ENCODE measurements at places on chromosomes 6 and 20.

DNA sequence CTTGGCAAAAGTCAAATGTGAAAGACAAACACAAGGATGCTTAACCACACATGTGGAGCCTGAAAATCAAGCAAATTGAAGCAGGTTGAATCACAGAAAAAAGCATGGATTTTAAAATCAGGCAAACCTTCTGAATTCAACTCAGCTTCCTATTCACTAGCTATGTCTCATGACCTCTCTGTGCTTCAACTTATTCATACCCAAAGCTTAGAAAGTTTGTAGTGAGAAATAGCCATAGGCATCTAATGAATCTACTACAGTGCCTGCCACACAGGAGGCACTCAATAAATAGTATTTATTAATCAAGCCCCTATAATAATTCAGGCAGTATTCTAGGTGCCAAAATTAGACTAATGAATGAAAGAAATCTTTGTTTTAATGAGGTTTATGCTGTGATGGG lies 112.2 kb upstream of the TNFAIP3 start:
- DNase-seq: no peak

GRCh38 chr6:163974322-163974721 lies 559.8 kb downstream of the QKI start:
- no peak for DNase-seq

- DNase-seq: no peak
These were observed 69.3 kb downstream of the IBTK start for GRCh38 chr6:82178077-82178758.

- no peak for DNase-seq
These were observed 526.1 kb downstream of the CDH26 start for GRCh38 chr20:60484316-60484715.

GRCh38 chr6:3844097-3844463 lies 5.1 kb upstream of the FAM50B start:
- DNase-seq: no peak

DNA sequence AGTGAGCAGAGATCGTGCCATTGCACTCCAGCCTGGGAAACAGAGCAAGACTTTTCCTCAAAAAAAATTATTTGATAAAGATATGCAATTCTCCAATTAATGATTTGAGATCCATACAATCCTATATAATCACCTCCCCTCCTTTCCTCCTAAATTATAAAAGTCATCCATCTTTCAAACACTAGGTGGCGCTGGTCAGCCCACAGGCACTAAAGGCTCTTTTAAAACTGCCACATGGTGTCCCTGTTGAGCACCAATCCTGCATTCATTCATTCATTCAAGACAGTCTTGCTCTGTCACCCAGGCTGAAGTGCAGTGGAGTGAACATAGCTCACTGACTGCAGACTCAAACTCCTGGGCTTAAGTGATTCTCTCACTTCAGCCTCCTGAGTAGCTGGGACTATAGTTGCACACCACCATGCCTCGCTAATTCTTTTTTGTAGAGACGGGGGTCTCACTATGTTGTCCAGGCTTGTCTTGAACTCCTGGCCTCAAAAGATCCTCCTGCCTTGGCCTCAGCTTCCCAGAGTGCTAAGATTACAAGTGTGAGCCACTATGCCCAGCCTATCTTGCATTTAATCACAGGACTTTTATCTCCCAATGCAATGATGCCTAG lies 58.7 kb upstream of the SLC2A12 start:
- DNase-seq: no peak

DNA sequence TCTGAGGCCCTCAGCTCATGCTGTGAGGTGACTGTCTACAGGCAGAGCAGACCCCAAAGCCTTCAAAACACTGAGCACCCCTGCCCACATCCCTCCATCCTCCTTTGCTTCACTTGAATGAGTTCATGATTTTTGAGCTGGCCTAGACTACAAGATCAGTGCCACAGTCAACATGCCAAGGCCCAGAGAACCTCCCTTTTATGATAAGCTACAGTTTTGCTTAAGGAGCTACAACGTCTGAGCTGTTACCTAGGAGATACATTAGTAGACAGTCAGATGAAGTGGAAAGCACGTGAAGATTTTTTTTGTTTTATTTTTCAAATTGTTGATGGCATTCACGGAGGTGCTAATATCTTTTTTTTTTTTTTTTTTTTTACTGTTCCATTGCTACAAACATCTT lies 139.0 kb downstream of the SOBP start:
- DNase-seq: no peak

DNA sequence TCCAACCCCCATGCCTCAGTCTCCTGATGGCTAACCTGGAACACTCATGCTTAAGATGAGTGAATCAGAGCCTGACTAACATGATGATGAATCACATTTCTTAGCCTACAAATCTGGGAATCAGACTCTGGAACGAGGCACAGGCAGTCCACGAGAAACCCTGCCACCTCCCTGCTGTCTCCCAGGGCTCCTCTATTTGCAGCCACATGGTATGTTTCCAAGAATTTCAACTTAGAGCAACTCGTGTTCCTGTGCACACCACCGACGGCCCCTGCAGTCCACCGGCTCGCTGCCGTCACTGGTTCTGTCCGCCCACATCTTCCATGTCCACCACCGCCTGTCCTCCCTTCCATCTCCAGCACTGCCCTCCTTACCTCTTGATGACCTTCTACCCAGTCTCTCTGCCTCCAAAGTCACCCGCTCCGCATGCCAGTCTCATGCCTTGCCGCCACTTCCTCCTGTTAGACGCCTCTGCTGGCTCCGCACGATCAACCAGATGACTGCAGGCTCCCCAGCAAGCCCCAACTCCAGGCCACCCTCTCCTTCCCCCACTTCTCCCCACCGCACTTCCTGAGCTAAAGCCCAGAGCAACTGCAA lies 87.6 kb downstream of the AGPAT4 start:
- no peak for DNase-seq

GRCh38 chr20:9514461-9515213 lies at the start of gene LAMP5:
Gene LAMP5 (plus strand): TSS chr20:9514590. CDS start chr20:9514853, 263 bp downstream.
- DNase-seq: peak; percentile 62

DNA sequence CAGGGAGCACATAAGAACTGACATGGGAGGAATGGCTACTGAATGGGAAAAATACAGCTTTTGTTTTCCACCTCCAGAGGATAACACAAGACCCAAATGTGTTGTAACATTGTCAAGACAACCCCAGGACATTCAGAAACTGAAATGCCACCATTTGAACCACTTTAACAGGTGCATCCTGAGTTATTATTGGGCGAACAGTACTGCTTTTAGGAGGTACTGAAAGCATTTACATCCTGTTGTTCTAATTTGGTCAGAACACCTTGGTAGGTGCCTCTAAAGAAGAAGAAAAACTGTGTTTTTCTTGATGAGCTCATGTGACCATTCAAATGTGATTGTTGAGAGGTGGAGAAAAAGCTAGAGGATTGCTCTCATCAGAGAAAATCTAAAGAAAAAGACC lies 6.4 kb upstream of the TXNDC5 start:
- DNase-seq: no peak

DNA sequence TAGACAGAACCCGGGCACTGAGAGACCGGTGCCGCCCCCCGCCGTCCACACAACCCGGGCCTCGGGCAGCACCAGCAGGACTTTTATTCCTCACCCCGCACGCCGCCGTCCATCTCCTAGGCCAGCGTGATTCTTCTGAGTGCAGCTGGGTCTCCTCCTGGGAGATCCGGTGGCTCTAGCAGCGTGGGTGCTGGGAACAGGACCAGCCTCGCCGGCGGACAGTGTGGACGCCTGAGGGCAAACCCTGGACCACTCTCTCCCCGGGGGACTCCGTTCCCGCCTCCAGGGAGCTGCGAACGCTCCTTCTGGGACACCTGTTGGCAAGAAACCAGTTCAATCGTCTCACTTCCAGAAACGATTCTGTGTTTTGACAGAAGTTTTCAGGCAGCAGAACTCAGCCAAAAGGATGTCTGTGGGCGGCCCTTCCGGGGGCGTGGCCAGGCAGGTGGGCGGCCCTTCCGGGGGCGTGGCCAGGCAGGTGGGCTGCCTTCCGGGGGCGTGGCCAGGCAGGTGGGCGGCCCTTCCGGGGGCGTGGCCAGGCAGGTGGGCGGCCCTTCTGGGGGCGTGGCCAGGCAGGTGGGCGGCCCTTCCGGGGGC lies 130.7 kb downstream of the DLL1 start:
- DNase-seq: no peak

- no peak for DNase-seq
These were observed 49.5 kb upstream of the FBXO30 start for GRCh38 chr6:145863988-145864616.

- DNase-seq: peak; percentile 68
These were observed 28.8 kb upstream of the TLDC2 start for GRCh38 chr20:36847009-36847709.

- no peak for DNase-seq
These were observed 193.1 kb upstream of the ARG1 start for GRCh38 chr6:131379948-131380347.

DNA sequence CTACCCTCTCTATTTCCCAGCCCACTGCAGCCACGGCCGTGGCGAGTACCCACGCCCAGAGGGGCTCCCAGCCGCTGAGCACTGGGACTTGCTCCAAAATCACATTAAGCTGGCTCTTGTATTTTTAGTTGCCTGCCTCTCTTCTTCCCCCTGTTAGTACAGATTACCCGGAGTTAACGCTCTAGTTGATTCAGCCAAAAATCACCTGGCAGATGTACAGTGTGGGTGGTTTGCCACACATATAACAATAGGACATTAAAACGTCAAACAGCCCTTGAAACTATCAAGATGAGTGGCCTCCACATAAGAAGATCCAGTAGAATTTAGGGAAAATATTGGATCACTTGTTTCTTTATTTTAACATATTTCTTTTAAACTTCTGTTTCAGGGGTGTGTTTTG lies 268.8 kb upstream of the PRDM1 start:
- no peak for DNase-seq

- DNase-seq: no peak
These were observed 16.7 kb downstream of the BTN2A1 start for GRCh38 chr6:26474439-26474881.

GRCh38 chr6:53244399-53244931 lies 95.8 kb upstream of the GCM1 start:
- no peak for DNase-seq

DNA sequence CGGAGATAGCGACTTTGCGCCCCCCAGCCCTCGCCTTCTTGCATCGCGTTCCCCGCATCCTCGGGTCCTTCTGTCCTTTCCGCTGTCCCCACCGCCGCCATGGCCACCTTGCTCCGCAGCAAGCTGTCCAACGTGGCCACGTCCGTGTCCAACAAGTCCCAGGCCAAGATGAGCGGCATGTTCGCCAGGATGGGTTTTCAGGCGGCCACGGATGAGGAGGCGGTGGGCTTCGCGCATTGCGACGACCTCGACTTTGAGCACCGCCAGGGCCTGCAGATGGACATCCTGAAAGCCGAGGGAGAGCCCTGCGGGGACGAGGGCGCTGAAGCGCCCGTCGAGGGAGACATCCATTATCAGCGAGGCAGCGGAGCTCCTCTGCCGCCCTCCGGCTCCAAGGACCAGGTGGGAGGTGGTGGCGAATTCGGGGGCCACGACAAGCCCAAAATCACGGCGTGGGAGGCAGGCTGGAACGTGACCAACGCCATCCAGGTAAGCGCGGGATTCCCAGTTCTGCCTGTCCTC lies 401 bp downstream of the SLC32A1 start:
- no peak for DNase-seq

- DNase-seq: peak; percentile 97
These were observed at the start of gene FAM8A1 for GRCh38 chr6:17599877-17600526. Gene FAM8A1 (plus strand): TSS chr6:17600302. CDS start chr6:17600410, 108 bp downstream.

GRCh38 chr6:142705054-142705453 lies 239.9 kb downstream of the HIVEP2 start:
- no peak for DNase-seq

DNA sequence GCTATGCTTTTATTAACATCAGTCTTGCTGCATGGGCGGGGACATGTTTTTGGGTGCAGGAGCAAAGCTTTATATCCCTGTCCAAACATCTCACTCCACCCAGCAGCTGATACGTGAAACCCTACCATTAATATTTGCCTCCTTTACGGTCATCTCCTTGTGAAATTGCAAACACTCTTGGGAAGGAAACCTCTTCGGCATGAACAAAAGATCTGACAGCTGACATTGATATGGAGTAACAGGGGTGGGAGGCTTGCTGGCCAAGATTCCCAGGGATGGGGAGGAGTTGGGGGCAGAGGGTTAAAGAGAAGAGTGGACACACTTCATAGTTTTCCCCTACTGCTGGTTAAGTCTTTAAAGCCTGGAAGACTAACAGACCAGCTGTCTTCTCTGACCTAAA lies 22.2 kb upstream of the VEGFA start:
- DNase-seq: no peak

- DNase-seq: no peak
These were observed 168.3 kb upstream of the ECI2 start for GRCh38 chr6:4303638-4304037.

GRCh38 chr6:69926745-69927144 lies 60.4 kb downstream of the COL19A1 start:
- DNase-seq: no peak

DNA sequence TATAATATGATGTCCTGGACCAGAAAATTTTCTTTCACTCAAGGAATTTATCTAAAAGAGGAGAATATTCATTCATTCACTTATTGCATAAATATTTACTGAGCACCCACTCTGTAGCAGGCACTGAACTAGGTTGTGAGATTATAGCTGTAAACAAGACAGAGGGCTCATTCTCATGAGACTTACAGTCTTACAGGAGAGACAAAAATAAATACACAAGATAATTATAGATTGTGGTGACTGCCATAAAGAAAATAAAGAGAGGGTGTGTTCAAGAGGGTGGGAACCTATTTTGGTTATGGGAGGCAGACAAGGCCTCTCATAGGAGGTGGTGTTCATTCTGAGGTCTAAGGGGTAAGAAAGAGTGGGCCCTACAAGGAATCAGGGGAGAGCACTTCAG lies 109.9 kb upstream of the SUPT3H start:
- DNase-seq: no peak

DNA sequence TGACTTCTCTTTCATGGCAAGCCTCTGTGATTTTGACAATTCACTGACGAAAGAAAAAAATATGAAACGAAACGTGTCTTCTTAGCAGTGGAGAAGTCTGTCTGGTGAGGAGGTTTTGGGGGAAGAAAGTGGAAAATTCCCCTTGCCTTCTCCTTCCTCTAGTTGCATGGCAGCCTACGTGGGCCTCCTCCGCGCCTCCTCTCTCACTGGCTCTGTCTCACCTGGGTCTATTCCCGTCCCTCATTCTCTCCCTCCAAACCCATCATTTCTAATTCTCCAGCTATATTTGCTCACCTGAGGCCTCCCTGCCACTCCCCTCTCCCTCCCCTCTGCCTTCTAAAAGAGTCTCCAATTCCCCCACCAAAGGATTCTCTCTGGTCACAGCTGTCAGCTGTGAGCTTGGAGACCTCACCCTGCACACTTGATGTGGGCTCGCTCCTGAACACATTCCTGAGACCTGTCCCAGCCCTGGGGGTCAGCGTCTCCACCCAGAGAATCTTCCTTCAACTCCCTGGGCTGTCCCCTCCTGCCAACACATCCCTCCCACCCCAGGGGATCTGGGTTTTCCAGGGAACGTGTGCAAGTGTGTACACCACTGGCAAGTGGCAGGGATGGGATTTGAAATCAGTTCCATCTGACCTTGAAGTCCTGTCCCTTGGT lies 159.6 kb upstream of the PMEPA1 start:
- DNase-seq: no peak

- DNase-seq: no peak
These were observed 81.6 kb downstream of the FAM120B start for GRCh38 chr6:170388113-170388512.
